ENCODE measurements at places on chromosomes 5 and 9. TPM values are rescaled to one million over a fixed set of nuclear protein-coding genes. Genes with fewer than 3 reads are reported as not detected.
A peak's percentile ranks its signal among the peaks of the same experiment; 100 is the strongest.

DNA sequence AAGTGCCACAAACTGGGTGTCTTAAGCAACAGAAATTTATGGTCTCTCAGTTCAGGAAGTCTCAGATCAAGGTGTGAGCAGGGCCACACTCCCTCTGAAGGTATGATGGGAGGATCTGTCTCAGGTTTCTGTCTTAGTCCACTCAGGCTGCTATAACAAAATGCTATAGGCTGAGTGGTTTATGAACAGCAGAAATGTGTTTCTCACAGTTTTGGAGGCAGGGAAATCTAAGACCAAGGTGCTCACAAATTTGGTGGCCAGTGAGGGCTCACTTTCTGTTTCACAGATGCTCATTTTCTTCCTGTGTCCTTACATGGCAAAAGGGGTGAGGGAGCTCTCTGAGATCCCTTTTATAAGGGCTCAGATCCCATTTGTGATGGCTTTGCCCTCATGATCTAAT, 281.4 kb downstream of the CWC27 start:
- DNase-seq = no peak

DNA sequence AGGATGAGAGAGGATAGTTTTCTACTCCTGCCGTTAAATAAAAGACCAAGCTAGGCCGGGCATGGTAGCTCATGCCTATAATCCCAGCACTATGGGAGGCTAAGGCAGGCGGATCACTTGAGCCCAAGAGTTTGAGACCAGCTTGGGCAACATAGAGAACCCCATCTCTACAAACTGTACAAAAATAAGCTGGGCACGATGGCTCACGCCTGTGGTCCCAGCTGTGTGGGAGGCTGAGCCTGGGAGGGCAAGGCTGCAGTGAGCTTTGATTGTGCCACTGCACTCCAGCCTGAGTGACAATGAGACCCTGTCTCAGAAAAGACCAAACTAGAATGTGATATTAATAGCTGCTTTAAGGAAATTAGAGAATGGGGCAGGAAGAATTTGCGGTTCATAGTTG, 158.4 kb downstream of the NIPBL start:
- no peak for DNase-seq

- peak; percentile 7 for DNase-seq
Measured at GRCh38 chr9:85077944-85078343, 408.4 kb downstream of the NTRK2 start.

- DNase-seq = no peak
Measured at GRCh38 chr5:137279521-137280231, 219.4 kb downstream of the SPOCK1 start.

NR2F1 gene
- total RNA-seq = 53.8 TPM

AQP7 gene
- not detected for total RNA-seq

FBN2 gene
- total RNA-seq = 7.7 TPM

All from frontal cortex (tissue), 4 donors.